ENCODE measurements at places on chromosomes 13 and 19.

DNA sequence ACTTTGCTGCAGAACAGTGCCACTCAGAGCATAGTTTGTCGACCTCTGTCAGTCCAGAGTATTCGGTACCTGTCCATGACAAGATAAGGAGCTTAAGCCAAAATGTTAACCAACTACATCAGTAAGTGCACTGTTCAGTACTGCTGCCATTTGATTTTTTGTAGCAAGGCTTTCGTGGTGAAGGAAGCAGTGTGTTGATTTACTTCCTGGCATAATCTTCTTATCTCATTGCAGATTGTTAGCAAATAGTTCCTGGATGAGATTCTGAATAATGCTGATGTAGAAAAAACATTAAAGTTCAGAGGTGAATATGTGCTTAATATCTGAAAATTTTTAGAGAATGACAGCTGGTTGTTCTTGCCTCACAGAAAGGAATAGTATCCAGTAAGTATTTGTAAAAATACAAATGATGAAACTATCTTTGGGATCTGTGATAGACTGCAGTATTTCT, 85.7 kb downstream of the LRRC63 start:
- DNase-seq: no peak

GRCh38 chr19:7799640-7800355, 30.2 kb upstream of the EVI5L start:
- peak; percentile 14 for DNase-seq

DNA sequence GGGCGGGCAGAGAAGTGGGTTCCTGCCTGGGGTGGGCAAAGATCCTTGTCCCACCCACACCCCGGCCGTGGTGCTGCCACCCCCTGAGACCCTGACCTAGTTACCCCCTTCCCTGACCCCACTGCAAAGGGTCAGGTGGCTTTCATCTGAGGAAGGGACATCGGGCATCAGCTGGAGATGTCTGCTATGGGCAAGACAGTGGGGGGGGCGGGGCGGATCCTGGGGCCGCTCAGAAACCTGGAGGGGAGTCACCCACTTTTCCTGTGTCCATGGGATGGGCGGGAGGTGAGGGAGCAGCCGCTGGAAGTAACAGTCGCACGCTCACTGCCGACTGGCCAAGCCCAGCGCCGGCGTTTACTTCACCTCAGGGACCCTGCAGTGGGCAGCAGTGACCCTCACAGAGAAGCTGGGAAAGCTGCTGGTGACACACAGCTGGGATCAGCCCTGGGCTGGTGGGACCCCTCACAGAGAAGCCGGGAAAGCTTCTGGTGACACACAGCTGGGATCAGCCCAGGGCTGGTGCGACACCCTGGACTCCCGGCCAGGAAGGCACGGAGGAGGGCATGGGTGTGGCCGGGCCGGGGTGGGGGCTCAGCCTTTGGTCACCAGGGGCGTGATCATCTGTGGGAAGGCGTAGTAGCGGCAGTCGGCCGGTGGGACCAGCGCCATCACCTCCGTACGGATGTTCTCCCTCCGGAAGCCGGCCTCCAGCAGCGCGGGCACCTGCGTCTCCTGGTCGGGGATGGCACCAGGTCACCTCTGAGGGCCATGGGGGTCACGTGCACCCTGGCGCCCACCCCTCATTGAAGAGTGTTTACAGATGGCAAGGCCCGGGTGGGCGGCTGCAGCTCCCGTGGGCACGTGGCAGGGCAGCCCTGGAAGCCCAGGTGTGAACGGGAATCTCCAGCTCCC, 4.3 kb downstream of the GAMT start:
- DNase-seq: no peak

DNA sequence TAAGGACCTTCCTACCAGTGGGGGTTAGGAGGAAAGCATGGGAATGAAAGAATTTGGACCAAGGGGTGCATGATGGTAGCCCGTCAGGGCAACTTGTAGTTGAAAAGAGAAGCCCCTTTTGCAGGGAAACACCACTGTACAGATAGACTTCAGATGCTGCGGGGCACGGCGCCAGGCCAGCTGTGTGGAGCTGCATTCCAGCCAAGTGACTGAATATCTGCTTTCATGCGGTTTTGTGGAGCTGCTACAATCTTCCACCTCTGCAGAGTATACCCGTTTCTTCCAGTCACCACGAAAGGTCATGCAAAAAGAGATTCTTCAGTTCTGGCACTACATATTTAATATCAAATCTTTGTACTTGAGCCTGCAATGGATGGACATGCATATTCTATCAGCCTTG, 104.7 kb downstream of the RGCC start:
- no peak for DNase-seq

DNA sequence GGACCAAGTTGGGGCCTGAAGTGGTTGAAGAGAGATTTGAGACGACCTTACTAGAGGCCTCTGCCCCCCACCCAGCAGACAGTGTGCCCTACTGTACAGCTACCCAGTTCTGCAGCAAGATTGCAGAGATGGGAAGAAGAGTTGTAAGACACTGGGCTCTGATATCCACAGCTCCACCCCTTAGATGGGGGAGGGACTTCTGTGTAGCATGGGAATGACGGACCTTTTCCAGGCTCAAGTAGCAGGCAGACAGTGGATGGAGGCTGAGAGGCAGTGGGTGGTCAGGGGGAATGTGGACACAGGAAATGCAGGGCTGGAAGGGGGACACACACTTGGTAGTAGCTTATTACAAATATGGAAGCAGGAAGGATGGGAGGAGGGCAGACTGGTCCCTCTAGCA, 13.0 kb downstream of the LRFN3 start:
- no peak for DNase-seq

DNA sequence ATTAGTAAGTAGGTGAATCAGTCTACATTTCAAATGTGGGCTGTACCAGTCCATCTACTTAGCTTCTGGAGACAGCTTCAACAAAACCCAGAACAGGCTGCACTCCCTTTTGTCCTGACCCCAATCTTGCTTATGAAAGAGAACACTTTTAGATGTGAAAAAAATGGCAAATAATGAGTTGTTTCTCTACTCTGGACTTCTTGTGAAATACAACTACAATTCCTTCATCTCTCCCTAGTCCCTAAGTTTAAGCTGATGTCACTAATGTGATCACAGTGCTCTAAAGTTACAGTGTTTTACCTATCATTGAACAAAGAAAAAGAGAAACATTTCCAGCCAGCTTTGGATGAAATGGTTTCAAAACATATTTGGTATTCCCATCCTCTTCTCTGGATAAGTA, 183.9 kb downstream of the LHFPL6 start:
- no peak for DNase-seq

DNA sequence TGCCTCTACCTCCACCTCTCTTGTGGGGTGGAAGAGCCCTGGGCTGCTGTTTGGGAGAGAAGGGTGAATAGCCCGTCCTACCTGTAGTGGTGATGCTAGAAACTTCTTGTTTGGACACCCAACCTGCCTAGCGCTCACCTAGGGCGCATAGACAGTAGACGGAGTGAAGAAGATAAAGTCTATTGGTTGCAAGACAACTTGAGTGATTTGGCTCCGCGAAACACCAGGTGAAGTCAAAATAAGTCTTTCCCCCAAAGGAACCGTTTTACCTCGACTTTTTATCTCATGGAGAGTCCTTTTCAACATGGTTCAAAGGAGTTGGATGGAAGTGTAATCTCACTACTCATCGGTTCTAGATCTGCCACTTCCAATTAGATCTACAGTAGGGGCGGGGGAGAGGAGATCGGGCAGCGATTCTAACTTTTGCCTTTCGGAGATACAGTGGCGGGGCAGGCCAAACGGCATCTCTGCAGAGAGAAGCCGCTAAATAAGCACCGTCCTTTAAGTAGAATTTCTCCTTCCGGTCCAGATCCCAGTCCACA, 694 bp upstream of the ZIC5 start:
- no peak for DNase-seq

- no peak for DNase-seq
Observed at GRCh38 chr13:68666774-68667397, 1436.8 kb upstream of the PCDH9 start.

GRCh38 chr19:53873773-53874605, 6.3 kb downstream of the MYADM start:
- DNase-seq: no peak

GRCh38 chr19:9863759-9864158, 28.6 kb downstream of the PIN1 start:
- no peak for DNase-seq

DNA sequence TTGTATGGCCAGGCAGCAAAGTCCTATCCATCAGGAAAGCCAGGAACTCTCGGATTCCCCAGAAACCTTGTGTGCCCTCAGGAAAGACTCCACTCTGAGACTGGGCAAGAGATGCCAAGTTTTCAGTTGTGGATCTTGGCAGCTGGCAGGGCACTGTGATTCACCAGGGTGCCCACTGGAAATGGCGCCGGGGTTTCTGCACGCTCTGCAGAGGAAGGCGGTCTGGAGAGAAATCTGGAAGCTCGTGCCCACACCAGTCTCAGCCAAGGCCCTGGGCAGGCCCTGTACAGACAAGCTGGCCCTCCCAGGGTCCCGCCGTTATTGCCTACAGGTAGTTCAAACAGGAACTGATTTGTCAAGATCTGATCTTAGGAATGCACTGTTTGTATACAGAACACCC, 4.9 kb downstream of the NAPA start:
- DNase-seq: peak; percentile 40

GRCh38 chr19:13554506-13555240, 48.4 kb upstream of the CACNA1A start:
- DNase-seq: no peak

DNA sequence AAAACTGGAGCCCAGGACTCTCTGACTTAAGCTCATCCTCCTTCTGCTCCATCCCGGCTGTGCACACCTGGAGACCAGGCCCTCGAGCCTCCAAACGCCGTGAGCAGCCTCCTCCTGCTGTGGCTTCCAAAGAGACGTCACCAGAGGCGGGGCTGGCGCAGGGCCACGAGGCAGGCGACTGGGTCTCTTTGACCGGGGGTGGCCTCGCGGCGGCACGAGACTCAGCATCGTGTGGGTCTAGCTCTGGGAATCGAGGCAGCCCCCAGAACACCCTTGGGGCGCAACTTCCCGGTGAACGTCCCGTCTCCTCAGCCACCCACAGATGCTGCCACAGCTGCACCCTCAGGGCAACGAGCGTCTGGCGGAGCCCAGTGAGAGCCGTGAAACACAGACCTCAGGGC, 22.8 kb downstream of the RASA3 start:
- DNase-seq: no peak

GRCh38 chr19:19526581-19527370, 1.9 kb upstream of the YJEFN3 start:
- DNase-seq: no peak

GRCh38 chr19:51820831-51821446, 26.0 kb downstream of the FPR3 start:
- DNase-seq: no peak

DNA sequence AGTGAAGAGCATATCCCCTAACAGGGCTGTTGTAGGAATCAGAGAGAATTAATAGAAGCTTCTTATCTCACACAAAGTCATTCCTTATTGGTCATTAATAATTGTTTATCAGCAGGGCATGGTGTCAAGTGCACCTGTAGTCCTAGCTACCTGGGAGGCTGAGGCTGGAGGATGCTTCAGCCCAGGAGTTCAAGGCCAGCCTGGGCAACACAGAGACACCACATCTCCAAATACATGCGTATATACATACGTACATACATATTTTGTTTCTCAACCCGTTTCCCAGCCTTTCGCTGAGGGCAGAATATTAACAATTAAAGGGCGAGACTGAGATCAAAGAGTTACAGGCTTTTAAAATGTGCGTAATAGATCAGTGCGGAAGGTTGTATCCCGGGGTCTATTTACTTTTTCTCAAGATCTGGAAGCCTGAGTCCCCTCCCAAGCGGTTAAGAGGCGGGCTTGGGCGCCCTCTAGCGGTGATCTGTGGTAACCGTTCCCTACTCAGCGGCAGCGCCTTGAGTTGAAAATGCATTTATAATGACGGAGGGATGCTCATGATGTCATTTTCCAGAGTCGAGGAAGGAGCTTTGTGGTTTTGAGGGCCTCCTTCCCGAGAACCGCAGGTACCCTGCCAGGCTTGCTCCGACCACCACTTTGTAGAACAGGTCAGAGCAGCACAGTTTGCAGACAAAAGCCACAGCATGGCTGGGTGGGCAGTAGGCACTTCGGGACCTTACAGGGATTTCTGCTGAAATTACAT, 169.6 kb upstream of the GPR12 start:
- DNase-seq: no peak

DNA sequence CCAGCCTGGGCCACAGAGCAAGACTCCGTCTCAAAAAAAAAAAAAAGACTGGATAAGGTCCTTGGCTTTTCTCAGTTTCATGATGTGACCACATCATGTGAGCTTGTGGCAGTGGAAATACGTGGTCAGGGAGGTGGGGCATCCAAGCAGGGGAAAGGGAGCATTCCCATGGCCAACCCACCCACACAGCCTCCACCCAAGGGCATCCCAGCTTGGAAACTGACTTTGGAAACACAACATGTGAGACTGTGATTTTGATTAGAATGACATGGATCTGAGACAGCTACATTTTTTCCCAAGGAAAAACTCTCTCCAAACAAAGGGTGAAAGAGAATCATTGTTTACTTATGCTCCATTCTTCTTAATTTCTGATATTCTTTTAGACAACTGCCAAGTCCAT, 405.0 kb upstream of the ZNF507 start:
- no peak for DNase-seq

DNA sequence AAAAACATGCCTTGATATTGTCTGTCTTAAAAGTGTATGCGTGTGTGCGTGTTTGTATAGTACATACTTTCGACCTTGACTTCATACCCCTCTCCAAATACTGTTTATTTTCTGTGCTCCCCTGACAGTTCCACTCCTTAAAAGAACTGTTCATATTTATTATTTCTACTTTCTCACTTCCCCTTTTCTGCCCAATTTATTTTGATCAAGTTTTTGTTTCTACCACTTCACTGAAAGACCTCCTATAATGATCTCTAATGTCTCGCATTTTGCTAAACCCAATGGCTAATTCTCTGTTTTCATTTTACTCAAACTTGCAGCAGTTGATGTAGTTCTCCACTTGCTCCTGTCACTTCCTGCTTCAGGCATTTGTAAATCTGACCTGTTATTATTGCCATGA, 426.1 kb upstream of the KLF12 start:
- no peak for DNase-seq

GRCh38 chr13:70732611-70733010, 624.4 kb upstream of the KLHL1 start:
- no peak for DNase-seq

DNA sequence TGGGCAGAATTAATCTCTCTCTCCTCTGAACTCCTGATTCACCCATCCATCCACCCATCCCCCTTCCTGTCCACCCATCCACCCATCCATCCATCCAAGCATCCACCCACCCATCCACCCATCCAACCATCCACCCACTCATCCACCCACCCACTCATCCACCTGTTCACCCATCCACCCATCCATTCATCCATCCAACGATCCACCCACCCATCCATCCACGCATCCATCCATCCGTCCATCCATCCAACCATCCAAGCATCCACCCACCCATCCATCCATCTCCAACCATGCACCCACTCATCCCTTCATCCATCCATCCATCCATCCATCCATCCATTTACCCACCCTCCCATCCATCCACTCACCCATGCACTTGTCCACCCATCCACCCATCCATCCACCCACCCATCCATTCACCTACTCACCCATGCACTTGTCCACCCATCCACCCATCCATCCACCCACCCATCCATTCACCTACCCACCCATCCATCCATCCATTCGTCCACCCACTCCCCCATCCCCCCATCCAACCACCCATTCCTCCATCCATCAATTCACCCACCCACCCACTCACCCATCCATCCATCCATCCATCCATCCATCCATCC, 18.7 kb downstream of the MEX3D start:
- DNase-seq: no peak

Measured in thoracic aorta (tissue), 2 donors.